ENCODE measurements at places on chromosomes 1 and 21.

GRCh38 chr1:10057796-10058195 lies 25.0 kb downstream of the UBE4B start:
- H3K27ac ChIP-seq, result no peak overlapping the region
- no peak for DNase-seq
- H3K4me1 ChIP-seq, result peaks cover 19% of the 10 kb centered on the region
- no peaks in the 10 kb centered on the region for H3K36me3 ChIP-seq

GRCh38 chr1:154327466-154328317 lies 2.4 kb downstream of the ATP8B2 start:
- H3K4me1 ChIP-seq, result peaks cover 39% of the 10 kb centered on the region
- H3K27me3 ChIP-seq, result peaks cover 38% of the 10 kb centered on the region
- no peak for DNase-seq
- peak overlapping the region; percentile 52 for H3K4me3 ChIP-seq
- peak overlapping the region; percentile 96 for H3K27ac ChIP-seq
- H3K36me3 ChIP-seq, result peaks cover 9% of the 10 kb centered on the region

- H3K27me3 ChIP-seq, result no peaks in the 10 kb centered on the region
- H3K4me1 ChIP-seq, result peaks cover 6% of the 10 kb centered on the region
- no peak for DNase-seq
- no peak overlapping the region for H3K4me3 ChIP-seq
Measured at GRCh38 chr1:156384007-156384406, 15.0 kb downstream of the RHBG start.

GRCh38 chr1:162145966-162146696 lies 76.6 kb downstream of the NOS1AP start:
- no peaks in the 10 kb centered on the region for H3K4me1 ChIP-seq
- no peaks in the 10 kb centered on the region for H3K27me3 ChIP-seq
- DNase-seq, result no peak
- H3K27ac ChIP-seq, result no peak overlapping the region
- H3K36me3 ChIP-seq, result no peaks in the 10 kb centered on the region

- no peak overlapping the region for H3K4me3 ChIP-seq
- peaks cover 14% of the 10 kb centered on the region for H3K4me1 ChIP-seq
- H3K27ac ChIP-seq, result no peak overlapping the region
- DNase-seq, result no peak
- no peaks in the 10 kb centered on the region for H3K27me3 ChIP-seq
Measured at GRCh38 chr1:210376836-210377372, 48.2 kb downstream of the HHAT start.

- no peak overlapping the region for H3K27ac ChIP-seq
- DNase-seq, result no peak
- no peaks in the 10 kb centered on the region for H3K4me1 ChIP-seq
- no peaks in the 10 kb centered on the region for H3K36me3 ChIP-seq
- no peaks in the 10 kb centered on the region for H3K27me3 ChIP-seq
- H3K4me3 ChIP-seq, result no peak overlapping the region
Measured at GRCh38 chr1:96009831-96010434, 711.7 kb upstream of the PTBP2 start.

DNA sequence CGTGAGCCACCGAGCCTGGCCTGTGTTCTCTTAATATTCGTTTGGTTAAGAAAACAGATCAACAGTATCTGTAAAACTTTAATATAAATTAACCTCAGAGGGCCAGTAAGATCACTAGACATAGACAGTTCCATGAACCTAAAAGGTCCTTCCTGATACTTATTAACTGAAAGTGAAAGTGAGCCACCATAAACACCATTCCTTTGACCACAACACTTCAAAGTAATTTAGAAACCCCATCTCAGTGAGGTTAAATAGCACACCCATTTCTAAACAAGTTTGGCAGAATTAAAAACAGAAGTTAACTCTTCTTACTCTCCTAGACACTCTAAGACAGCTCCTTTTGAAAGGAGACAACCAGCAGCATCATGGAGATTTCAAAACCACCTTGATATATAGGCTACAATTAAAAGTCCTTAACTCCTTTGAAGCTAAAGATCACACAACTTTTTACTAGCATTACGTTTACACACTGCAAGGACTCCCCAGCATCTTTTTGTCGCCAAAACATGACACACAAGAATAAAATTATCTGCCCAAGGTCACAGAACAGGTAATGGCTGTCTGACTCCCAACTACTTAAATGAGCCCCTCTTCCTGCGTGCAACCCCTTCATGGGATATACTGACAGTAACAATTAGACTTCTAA lies 2.2 kb downstream of the RNF19B start:
- no peak for DNase-seq
- H3K27me3 ChIP-seq, result no peaks in the 10 kb centered on the region
- H3K4me3 ChIP-seq, result peak overlapping the region; percentile 93
- no peaks in the 10 kb centered on the region for H3K36me3 ChIP-seq

DNA sequence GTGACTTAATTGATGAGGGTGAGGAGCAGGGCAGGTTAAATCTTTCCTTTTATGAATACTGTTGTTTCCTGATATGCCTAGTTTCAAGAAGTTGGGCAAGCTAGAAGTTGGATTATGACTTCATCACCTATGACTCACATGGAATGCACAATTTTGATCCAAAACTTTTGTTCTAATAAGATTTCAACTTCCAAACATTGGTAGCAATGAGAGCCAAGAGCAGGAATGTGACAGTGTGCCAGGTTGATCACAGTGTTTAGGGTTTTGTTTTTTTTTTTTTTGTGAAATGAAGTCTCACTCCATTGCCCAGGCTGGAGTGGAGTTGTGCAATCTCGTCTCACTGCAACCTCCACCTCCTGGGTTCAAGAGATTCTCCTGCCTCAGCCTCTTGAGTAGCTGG lies 349.4 kb downstream of the DUSP10 start:
- peaks cover 15% of the 10 kb centered on the region for H3K4me1 ChIP-seq
- no peak for DNase-seq
- no peaks in the 10 kb centered on the region for H3K36me3 ChIP-seq
- H3K27ac ChIP-seq, result peak overlapping the region; percentile 42
- H3K27me3 ChIP-seq, result no peaks in the 10 kb centered on the region

- no peaks in the 10 kb centered on the region for H3K27me3 ChIP-seq
- H3K4me3 ChIP-seq, result no peak overlapping the region
- peaks cover 38% of the 10 kb centered on the region for H3K4me1 ChIP-seq
- no peak for DNase-seq
Measured at GRCh38 chr21:29078869-29079767, 5.7 kb upstream of the CCT8 start.

DNA sequence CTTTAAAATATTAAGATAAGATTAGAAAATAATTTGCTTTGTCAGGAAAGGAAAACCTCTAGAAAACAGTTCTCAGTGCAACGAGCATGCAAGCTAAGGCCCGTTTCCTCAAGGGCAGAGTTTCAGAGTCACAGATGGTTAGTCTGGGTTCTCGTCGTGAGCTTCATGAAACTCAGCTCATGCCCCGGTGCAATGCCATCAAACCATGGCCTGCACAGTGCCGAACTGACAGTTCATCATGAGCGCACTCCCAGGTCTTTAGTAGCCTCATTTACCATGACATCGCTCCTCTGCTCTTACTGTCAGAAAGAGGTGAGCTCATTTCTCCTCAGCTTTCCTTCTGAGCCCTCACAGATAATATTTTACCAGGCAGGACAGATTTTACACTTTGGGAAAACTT lies 319.2 kb downstream of the NTNG1 start:
- no peaks in the 10 kb centered on the region for H3K36me3 ChIP-seq
- H3K27ac ChIP-seq, result no peak overlapping the region
- DNase-seq, result no peak
- no peaks in the 10 kb centered on the region for H3K27me3 ChIP-seq

DNA sequence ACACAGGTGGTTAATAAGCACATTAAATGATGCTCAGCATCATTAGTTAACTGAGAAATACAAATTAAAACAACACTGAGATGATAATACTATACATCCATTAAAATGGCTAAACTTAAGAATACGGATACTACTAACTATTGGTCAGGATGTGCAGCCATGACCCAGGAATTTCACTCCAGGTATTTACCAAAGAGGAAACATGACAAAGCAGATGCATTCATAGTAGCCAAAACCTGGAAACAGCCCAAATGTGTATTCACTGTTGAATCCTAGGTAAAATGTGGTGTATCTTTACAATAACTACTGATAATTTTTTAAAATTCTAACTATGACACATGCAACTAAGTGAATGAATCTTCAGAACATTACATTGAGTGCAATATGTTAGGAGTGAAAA lies 73.0 kb downstream of the PTPRC start:
- no peaks in the 10 kb centered on the region for H3K36me3 ChIP-seq
- H3K4me3 ChIP-seq, result no peak overlapping the region
- H3K27me3 ChIP-seq, result no peaks in the 10 kb centered on the region
- no peak for DNase-seq
- no peak overlapping the region for H3K27ac ChIP-seq
- no peaks in the 10 kb centered on the region for H3K4me1 ChIP-seq

GRCh38 chr1:209858561-209859103 lies 30.9 kb downstream of the UTP25 start:
- H3K27ac ChIP-seq, result no peak overlapping the region
- DNase-seq, result no peak
- peaks cover under 1% of the 10 kb centered on the region for H3K4me1 ChIP-seq
- peaks cover 3% of the 10 kb centered on the region for H3K36me3 ChIP-seq
- no peak overlapping the region for H3K4me3 ChIP-seq
- H3K27me3 ChIP-seq, result peaks cover 28% of the 10 kb centered on the region

- no peak overlapping the region for H3K27ac ChIP-seq
- no peak overlapping the region for H3K4me3 ChIP-seq
- H3K4me1 ChIP-seq, result no peaks in the 10 kb centered on the region
- H3K27me3 ChIP-seq, result no peaks in the 10 kb centered on the region
- DNase-seq, result no peak
Measured at GRCh38 chr1:189609167-189609566, 868.5 kb downstream of the BRINP3 start.

DNA sequence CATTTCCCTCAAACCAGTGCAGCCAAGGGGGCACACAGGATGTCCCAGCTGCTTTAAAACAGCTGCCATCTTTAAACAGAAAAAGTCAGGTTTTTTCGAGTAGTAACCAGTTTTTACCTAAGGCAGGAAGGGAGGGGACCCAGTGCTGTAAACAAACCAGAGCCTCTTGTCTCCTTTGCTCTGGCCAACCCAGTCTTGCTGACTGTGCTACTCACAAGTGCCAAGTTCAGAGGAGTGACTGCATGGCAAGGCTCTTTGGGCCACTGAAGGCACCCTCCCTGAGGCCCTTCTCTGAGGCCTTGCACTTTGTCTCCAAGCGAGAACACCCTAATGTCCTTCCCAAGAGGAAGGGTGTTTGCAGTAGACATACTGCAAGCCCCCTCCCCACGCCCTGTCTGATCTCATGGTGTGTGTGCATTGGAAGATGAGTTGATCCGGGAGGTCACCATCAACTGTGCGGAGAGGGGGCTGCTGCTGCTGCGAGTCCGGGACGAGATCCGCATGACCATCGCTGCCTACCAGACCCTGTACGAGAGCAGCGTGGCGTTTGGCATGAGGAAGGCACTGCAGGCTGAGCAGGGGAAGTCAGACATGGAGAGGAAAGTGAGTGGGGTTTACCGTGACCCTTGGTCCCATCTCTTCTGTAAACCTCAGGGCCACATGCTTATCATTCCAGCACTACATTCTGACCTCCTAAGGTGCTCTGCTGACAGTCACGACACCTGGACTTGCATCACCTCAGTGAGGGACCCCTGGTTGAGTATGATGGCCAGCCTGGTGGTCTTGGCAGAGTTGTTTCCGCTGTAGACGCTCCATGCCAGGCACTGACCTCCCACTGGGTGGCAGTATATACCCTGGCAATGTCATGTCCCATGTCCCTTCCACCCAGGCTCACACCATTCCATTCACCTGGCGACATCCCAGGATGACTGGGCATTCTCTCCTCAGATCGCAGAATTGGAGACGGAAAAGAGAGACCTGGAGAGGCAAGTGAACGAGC lies 4.7 kb downstream of the DNALI1 start:
- no peaks in the 10 kb centered on the region for H3K4me1 ChIP-seq
- DNase-seq, result no peak
- peaks cover 39% of the 10 kb centered on the region for H3K36me3 ChIP-seq
- H3K27me3 ChIP-seq, result no peaks in the 10 kb centered on the region
- H3K27ac ChIP-seq, result no peak overlapping the region
- H3K4me3 ChIP-seq, result no peak overlapping the region

DNA sequence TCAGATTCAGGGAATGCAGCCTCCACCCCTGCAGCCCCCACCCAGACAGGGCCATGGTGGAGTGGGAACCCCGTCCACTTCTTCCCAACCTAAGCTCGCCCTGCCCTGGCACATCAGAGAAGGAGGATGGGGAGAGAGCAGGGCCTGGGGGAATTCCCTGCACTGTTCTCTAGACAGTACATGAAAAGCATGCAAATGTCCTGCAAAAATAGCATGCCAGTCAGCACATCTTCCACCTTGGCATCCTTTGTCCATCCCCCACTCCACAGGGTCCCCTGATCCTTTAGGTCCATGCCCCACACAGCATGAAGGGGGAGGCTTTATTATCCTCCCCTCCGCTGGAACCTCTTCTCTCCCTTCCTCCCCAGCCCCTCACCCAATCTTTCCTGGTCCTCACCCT lies 35.0 kb upstream of the RD3 start:
- H3K4me3 ChIP-seq, result no peak overlapping the region
- no peaks in the 10 kb centered on the region for H3K27me3 ChIP-seq
- peaks cover 7% of the 10 kb centered on the region for H3K4me1 ChIP-seq
- no peak overlapping the region for H3K27ac ChIP-seq
- no peaks in the 10 kb centered on the region for H3K36me3 ChIP-seq
- no peak for DNase-seq

DNA sequence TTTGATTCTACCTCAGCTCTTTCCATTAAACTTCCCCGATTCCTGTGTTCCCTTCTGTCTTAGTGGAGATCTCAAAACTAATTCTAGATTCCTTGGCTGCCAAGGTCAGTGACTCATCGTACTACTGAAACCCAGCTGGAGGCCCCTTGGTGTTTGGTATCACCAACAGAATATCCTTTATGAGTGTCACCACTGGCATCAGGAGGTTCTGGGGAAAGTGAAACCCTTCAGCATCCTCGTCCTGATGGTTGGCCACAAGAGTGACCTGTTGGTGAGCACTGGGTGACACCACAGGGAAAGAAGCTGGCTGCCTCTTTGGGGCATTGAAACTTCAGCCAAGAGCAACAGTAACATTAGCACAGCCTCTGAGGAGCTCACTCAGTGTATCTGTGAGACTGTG lies 9.6 kb downstream of the RAB42 start:
- H3K36me3 ChIP-seq, result peaks cover 16% of the 10 kb centered on the region
- no peak overlapping the region for H3K4me3 ChIP-seq
- DNase-seq, result no peak
- H3K4me1 ChIP-seq, result no peaks in the 10 kb centered on the region
- no peaks in the 10 kb centered on the region for H3K27me3 ChIP-seq
- peak overlapping the region; percentile 60 for H3K27ac ChIP-seq

GRCh38 chr1:246651012-246651695 lies 73.1 kb upstream of the SCCPDH start:
- H3K4me3 ChIP-seq, result no peak overlapping the region
- no peak overlapping the region for H3K27ac ChIP-seq
- peaks cover 23% of the 10 kb centered on the region for H3K4me1 ChIP-seq
- H3K36me3 ChIP-seq, result peaks cover 83% of the 10 kb centered on the region
- no peak for DNase-seq

- no peak overlapping the region for H3K4me3 ChIP-seq
- H3K27ac ChIP-seq, result no peak overlapping the region
- H3K4me1 ChIP-seq, result peaks cover 8% of the 10 kb centered on the region
- no peak for DNase-seq
- H3K36me3 ChIP-seq, result no peaks in the 10 kb centered on the region
Measured at GRCh38 chr1:221093903-221094791, 214.9 kb downstream of the HLX start.

- H3K27me3 ChIP-seq, result no peaks in the 10 kb centered on the region
- peaks cover 22% of the 10 kb centered on the region for H3K36me3 ChIP-seq
- no peak for DNase-seq
- H3K27ac ChIP-seq, result no peak overlapping the region
- H3K4me3 ChIP-seq, result no peak overlapping the region
Measured at GRCh38 chr1:62810420-62811274, 26.7 kb downstream of the ATG4C start.

- no peak for DNase-seq
- H3K27ac ChIP-seq, result no peak overlapping the region
- peaks cover 22% of the 10 kb centered on the region for H3K4me1 ChIP-seq
- H3K36me3 ChIP-seq, result no peaks in the 10 kb centered on the region
Measured at GRCh38 chr1:211638689-211639101, 36.7 kb downstream of the NEK2 start.
